LHCN-M2 (cell line): ENCODE measurements at places on chromosomes 4 and X. TPM values are rescaled to one million over a fixed set of nuclear protein-coding genes. Genes with fewer than 3 reads are reported as not detected.
A peak's percentile ranks its signal among the peaks of the same experiment; 100 is the strongest.

DNA sequence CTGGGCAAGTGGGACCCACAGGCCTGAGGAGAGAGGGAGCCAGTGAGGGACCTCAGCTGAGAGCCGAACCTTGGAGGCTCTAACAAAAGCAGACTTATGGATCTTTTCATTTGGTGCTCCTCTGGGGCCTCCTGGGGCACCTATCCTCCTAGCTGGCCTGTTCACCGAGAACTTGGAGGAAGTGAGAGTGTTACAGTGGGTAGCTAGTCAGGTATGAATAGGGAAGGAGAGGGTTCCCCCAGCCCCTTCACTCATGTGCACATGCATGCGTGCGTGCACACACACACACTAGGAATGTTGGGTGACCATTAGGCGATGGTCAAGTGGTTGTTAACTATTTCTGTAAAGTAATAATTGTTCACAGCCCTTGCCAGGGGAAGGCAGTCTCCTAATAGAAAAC lies 18.6 kb upstream of the TMEM185A start:
- no peak for DNase-seq

DNA sequence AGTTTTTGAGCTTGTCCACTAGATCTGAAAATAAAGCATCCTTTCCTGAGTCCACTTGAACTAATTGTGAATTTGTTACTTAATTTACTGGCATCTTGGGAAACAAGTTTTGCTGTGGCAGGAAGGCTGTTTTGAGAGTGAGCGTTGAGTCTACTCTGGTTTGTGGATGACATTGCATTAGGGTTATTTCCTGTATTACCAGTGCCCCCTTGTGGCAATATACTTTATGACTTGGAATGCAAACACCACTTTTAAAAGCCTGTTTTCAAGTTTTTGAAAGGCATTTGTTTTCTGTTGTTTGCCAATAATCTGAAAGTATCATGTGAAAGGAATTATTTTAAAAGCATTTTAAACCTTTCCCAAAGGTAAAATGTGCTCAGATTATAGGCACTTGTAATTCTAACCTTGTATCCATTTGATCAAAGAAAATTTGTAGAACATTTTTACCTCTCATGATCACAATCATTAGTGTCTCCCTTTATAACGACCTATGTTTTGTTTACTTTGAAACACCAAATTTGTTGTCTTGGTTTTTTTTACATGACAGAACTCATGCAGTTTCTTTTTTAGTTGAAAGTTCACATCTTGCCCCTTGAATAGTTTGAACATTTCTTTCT lies 18.0 kb upstream of the CYP2U1 start:
- peak; percentile 71 for DNase-seq

DNA sequence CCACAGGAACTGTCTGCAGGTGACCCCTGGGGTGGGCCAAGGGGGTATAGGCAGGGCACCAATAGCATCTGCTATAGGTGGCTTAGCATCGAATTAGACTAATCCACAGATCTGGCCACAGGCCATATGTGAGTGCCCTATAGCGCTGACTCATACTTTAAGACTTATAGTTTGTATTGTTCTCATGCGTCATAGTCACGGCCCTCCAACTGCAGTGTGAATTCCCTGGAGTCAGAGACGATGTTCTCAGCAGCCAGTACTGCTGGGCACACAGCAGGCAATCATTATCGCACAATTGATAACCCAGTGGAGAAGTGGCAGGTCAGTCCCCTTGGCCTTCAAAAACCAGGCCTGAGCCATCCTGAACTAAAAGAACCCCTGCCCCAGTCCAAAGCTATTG lies 58.1 kb downstream of the ADGRG2 start:
- no peak for DNase-seq

VCX2 gene
- not detected in 2 replicates for total RNA-seq

APELA gene
- not detected in 2 replicates for total RNA-seq
